Stimulated activated CD8-positive, alpha-beta memory T cell treated with anti-CD3 and anti-CD28 coated beads, Interleukin-7, amount 100 ng/mL, for 1 hour (primary cell): ENCODE measurements at places on chromosomes 7 and 10.

GRCh38 chr10:35926846-35927245, 284.8 kb upstream of the FZD8 start:
- DNase-seq, result no peak

- DNase-seq, result no peak
Measured at GRCh38 chr7:17939211-17939605, 1.1 kb downstream of the SNX13 start.

GRCh38 chr7:2180081-2180480, 52.7 kb downstream of the MAD1L1 start:
- DNase-seq, result no peak

DNA sequence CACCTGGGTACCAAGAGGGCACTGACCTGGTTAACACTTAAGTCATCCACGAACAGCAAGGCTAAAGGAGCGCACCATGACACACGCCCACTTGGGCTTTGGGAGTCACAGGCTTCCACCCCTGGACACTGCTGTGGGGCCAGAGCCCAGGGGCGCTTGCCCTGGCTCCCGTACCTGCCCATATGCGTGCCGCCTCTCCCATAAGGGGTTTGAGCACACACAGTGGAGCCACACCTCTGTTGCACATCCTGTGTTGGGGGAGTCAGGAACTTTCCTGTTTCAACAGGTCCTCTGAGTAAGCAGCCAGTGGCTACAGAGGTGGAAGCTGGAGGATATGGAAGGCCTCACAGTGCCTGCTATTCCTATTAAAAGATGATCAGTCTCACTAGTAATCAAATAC, 152.0 kb downstream of the REEP3 start:
- DNase-seq, result no peak

GRCh38 chr7:52184006-52184703, 851.3 kb upstream of the POM121L12 start:
- no peak for DNase-seq

DNA sequence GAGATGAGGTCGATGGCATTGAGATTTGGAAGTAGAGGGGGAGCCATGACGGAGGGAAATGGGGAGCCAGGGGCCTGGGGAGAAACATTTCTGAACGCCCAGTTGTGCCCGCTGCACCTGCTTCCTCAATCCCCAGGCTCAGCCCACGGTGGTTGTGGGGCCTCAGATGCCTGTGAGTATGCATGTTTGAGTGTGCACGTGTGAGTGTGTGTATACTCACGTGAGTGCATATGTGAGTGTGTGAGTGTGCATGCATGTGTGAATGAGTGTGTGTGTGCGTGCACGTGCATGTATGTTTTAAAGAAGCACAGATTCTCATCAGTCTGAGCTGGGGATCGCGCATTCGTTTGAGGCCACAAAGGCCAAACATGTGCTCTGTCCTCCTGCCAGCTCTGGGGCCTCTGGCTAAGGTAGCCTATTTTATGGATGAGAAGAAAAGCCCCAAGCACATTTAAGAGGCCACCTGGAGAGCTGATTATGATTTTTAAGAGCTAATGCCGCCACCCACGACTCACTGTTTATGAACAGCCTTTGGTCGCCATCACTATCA, 154.8 kb downstream of the ARHGAP12 start:
- DNase-seq, result no peak

GRCh38 chr10:89502549-89502948, 32.8 kb downstream of the SLC16A12 start:
- no peak for DNase-seq

DNA sequence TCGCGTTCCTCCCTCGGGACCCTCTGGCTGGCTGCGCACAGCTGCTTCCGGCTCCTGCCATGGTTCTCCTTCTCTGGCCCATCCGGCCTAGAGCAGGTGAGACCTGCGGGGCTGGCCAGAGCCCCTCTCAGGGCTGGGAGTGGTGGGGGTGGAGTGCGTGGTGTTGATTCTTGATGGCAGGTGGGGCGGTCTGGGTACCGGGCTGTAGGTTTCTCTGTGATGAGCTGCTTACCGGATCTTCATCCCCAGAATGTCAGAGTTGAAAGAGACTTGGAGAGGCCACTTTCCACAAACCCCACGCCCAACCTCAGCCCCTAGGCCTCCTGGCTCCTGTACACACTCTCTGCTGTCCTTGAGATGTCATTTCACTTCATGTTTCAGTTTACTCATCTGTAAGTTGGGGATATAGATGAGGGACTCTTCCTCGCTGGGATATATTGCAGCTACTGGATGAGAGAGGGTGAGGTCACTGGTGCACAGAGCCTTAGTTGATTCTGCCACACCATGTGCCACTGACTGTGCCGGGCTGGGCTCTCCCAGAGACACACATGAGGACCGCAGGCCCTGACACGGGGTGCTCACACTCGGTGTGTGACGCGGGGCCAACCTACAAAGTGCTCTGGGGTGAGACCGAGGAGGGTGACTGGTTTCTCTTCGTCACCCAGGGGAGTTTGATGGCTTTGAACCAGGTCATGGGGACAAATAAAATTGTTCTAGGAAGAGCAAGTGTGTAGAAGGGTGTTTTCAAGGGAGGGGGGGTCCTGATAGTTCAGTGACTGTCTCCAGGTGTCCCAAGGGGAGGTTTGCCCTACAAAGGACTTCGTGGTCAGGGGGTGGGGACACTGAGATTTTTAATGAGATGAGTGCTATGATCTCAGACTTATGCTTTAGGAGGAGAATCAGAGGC, 29.5 kb downstream of the ZNF775 start:
- no peak for DNase-seq
